ENCODE measurements at places on chromosomes 3 and 15.

DNA sequence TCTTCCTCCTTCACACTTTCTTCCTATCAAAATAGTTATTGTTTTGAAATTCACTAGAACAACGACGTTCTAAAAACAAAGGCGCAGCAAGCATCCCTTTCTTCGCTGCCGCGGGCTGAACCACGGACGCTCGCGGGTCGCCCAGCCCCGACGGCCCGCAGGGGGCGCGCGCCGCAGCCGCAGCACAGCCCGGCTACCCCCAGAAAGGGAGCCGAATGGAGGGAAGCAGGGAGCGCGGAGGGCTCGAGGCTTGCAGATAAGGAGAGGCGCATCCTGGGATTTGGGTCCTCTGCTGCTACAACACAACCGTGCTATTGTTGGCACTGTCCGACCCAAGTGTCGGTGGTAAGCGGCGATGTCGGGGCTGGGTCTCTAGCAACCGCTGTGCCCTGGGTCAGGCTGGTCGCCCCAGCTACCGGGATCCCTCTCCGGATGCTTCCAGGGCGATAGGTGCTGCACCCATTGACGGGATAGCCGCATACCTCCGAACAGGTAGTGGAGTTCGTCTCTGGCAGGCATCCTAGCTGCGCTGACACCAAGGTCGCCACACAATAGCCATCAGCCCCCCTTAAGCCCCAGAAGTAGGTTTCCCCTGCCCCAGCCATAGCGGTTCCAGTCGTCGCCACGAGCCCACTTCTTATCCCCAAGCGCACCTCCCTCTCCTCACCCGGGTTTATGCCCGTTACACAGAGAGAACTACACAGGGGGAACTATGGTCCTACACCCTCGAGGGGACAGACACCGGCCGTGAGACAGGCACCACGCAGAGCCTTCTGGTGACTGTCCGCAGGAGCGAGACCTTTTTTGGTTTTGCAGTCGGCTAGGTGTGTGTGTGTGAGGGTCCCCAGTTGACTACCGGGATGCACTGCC, 6.0 kb downstream of the ONECUT1 start:
- DNase-seq, result no peak
- no peak overlapping the region for H3K4me3 ChIP-seq
- no peak overlapping the region for H3K27ac ChIP-seq

DNA sequence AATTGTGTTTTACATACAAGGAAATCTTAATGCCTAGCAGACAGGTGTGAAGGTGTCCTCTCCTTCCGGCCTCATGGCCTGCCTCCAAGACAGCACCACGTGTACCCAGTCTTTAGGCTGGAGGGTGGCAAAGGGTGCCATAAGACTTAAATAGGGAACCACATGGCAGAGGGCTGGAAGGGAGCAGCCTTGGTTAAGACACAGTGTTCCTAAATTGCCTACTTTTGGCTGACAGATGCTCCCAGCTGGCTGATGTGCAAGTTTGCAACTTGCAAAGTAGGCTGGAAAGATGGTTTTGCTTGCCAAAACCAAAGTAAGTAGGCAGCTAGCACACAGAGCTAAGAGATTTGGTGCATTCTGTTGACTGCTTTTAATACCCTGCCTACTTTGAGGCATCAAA, 45.2 kb downstream of the CCNB2 start:
- no peaks in the 10 kb centered on the region for H3K27me3 ChIP-seq
- DNase-seq, result no peak
- H3K36me3 ChIP-seq, result peaks cover 11% of the 10 kb centered on the region
- H3K4me3 ChIP-seq, result no peak overlapping the region
- H3K27ac ChIP-seq, result no peak overlapping the region

DNA sequence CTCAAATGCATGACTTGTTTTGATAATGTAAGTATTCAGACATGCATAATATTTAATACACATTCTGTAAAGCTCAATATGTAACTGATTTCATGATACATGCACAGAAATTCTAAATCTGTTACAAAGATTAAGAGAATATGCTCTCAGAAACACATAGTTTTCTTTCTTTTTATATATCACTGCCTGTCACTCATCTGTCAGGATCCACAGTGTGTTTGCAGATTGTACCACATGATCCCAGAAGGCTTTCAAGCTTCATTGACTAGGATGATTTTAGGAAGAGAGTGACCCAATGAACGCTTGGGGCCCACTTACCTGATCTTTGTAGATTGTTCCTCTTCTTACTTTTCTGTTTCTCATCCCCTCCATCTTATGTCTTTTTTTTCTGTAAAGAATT, 261.9 kb downstream of the CACNA2D3 start:
- no peak for DNase-seq
- H3K27me3 ChIP-seq, result peaks cover 8% of the 10 kb centered on the region
- H3K4me1 ChIP-seq, result no peaks in the 10 kb centered on the region

DNA sequence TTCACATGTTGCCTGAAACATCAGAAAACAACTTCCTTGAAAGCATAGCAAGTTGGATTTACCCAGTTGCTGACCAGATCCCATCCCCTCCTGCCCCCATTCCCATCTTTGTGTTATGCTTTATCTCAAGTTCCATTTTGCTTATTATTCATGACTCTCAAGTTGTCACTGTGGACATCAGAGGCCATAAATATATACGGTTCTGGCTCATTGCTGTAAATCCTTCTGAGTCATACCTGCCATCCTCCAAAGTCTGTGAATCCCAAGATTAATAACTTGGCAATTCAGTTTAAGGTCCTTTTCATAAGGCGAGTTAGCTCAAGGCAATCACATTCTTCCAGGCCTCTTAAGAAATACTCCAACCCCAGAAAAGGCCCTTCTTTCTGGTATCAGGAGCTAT, 126.2 kb upstream of the C2CD4B start:
- H3K36me3 ChIP-seq, result no peaks in the 10 kb centered on the region
- H3K4me3 ChIP-seq, result no peak overlapping the region
- H3K27me3 ChIP-seq, result peaks cover 35% of the 10 kb centered on the region
- no peaks in the 10 kb centered on the region for H3K4me1 ChIP-seq

DNA sequence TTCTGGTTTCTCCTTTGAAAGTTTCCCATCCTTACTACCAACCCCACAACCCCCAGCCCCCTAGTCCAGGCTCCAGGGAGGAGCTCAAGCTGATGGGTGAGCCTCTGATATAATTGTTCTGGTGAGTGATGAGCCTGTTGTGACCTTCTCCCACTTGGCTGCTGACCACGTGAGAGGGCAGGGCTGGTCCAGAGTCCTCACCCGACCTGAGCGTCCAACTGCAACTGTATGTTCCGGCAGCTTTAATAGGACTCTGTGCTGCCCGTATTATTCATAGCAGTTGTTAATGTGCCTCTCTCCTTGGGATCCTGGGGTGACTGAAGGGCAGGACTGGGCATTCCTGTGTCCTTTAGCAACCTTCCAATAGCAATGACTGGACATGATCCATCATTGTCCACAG, 56.2 kb downstream of the B3GNT5 start:
- H3K4me1 ChIP-seq, result peaks cover 12% of the 10 kb centered on the region
- H3K36me3 ChIP-seq, result no peaks in the 10 kb centered on the region
- H3K27me3 ChIP-seq, result no peaks in the 10 kb centered on the region

DNA sequence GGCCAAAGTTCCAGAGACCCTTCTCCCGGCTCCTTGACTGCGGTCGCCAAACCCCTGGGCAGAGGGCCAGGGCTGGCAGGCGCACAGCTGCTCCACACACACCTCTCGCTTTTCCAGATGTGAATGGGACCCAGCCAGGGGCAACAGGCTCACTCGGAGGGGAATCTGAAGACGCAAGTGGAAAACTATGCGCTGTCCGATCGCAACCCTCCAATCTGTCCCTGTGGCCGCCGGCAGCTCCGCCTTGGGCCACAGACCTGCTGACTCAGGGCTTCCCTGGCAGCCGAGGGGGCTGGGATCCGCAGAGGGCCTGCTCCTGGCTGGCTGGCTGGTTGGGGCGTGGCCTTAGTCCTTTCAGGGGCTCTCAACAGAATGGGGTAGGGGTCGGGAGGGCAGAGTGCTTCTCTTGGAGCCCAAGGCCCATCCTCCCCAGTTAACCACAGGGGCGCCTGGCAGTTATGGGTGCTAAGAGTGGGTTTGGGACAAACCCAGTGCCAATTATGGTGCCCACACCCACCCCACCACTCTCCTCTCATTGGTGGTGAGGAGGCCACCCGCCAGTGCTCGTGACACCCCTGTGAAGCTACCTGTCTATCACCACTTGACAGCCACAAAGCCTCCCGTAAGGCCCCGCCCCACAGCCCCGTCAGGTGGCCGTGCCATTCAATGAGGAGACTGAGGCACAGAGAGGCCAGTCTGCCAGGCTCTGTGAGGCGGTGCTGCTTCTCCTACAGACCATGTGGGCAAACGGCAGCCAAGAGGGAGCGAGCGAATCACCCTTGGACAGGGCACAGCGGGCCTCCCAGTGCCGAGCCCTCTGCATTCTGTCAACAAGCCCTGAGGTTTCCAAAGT, 53.8 kb downstream of the IQSEC1 start:
- H3K4me1 ChIP-seq, result peaks cover 4% of the 10 kb centered on the region
- no peak overlapping the region for H3K4me3 ChIP-seq
- H3K27me3 ChIP-seq, result no peaks in the 10 kb centered on the region
- no peak overlapping the region for H3K27ac ChIP-seq

DNA sequence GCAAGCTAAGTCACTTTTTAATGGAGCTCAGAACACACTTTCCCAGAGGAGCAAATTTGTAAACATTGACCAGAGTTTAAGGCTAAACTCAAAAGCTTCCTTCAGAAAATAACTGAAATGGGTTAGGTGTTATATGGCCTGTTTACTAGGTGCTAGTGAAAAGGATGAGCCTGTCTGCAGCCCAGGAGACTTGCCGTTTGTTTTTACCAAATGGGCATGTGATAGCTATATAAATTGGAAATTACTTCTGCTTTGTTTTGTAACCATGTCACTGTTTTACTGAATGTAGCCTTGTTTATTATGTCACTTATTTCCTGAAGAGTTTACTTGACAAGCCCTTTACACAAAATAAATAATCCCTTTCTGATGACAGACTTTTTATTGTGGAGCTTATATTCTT, 109.4 kb upstream of the THSD4 start:
- no peak overlapping the region for H3K4me3 ChIP-seq
- no peaks in the 10 kb centered on the region for H3K36me3 ChIP-seq
- no peaks in the 10 kb centered on the region for H3K4me1 ChIP-seq
- no peak for DNase-seq
- H3K27ac ChIP-seq, result no peak overlapping the region
- no peaks in the 10 kb centered on the region for H3K27me3 ChIP-seq

DNA sequence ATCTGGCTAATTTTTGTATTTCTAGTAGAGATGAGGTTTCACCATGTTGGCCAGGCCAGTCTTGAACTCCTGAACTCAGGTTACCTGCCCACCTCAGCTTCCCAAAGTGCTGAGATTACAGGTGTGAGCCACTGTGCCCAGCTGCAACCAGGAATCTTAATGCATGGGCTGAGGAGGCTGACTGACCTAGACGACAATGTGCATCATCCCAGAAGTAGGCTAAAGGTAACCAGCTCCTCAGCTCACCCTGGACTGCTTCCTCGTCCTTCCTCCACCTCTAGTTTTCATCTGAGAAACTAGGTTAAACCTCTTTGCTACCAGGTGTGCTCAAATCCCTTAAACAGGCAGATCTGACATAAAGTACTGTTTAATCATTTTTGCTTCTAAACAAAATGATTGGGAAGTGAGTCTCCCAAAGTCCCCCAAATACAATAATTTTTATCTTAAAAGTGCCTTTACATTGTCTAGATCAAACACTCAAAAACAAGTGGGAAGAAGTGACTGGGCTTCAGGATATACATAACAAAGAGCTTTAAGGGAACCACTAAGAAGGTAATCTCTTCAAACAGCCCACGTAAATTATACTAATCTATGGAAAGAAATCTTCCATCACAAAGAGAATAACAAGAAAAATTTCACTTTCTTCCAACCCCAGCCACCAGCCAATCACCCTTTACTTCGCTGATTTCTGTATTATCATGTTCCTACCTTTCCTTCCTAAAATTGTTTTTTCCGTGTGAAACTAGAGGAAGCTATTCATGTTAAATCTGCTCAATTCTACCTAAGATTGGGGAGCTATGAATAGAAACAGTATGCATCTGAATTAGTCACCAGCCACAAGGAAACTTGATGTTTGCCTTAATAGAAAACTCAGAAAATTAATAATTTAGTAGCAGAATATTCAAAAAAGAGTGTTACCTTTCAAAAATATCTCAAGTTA, 34.7 kb downstream of the IGF2BP2 start:
- no peaks in the 10 kb centered on the region for H3K36me3 ChIP-seq
- no peaks in the 10 kb centered on the region for H3K27me3 ChIP-seq
- no peak for DNase-seq
- no peak overlapping the region for H3K4me3 ChIP-seq
- H3K4me1 ChIP-seq, result peaks cover 84% of the 10 kb centered on the region
- no peak overlapping the region for H3K27ac ChIP-seq

GRCh38 chr15:48571510-48571909, 74.0 kb downstream of the FBN1 start:
- no peak overlapping the region for H3K4me3 ChIP-seq
- no peak overlapping the region for H3K27ac ChIP-seq
- no peaks in the 10 kb centered on the region for H3K27me3 ChIP-seq
- no peaks in the 10 kb centered on the region for H3K4me1 ChIP-seq
- H3K36me3 ChIP-seq, result no peaks in the 10 kb centered on the region

DNA sequence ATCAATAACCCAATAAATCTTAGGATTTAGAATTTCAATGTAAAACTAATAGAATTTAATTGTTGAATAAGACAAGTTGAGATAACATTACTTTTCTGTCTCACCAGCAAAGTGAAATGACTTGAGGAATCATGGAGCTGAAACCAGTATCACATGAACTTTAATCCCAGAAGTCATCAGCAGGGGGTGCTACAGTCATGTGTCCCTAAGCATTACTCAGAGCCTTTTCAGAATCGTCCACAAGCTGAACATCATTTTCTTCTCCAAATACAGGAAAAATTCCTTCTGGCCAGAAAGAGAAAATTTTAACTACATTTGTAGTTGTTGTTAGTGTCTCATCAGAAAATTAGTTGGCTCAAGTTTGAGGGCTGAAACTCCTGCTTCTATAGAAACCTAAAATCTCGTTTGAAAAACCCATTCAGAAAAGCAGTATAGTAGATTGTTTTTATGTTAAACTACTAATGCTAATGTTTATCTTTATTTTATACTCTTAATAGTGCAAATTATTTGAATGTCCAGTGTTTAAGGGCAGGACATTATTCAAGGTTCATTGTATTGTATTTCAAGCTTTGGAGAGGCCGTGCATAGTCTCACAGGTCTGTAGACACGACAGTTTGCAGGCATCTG, 384.1 kb downstream of the PLOD2 start:
- no peak overlapping the region for H3K27ac ChIP-seq
- no peak overlapping the region for H3K4me3 ChIP-seq
- peak; percentile 39 for DNase-seq

- no peaks in the 10 kb centered on the region for H3K27me3 ChIP-seq
- H3K27ac ChIP-seq, result no peak overlapping the region
- H3K4me1 ChIP-seq, result no peaks in the 10 kb centered on the region
- no peak for DNase-seq
- no peak overlapping the region for H3K4me3 ChIP-seq
Observed at GRCh38 chr3:36058404-36059030, 321.8 kb upstream of the STAC start.

GRCh38 chr3:185754920-185755319, 69.9 kb downstream of the IGF2BP2 start:
- H3K36me3 ChIP-seq, result 0 out of 2 replicates have a peak, but pooled peaks cover 3% of the 10 kb centered on the region
- no peak for DNase-seq
- H3K27ac ChIP-seq, result no peak overlapping the region
- H3K27me3 ChIP-seq, result no peaks in the 10 kb centered on the region

GRCh38 chr3:126056681-126057500, 27.0 kb downstream of the SLC41A3 start:
- no peak overlapping the region for H3K27ac ChIP-seq
- no peaks in the 10 kb centered on the region for H3K36me3 ChIP-seq
- no peak overlapping the region for H3K4me3 ChIP-seq
- DNase-seq, result no peak
- no peaks in the 10 kb centered on the region for H3K27me3 ChIP-seq
- H3K4me1 ChIP-seq, result peaks cover 2% of the 10 kb centered on the region

Measured in HCT116 (cell line).